ENCODE measurements at places on chromosomes 11 and 22.

GRCh38 chr11:23370580-23371275, 510.5 kb upstream of the CCDC179 start:
- DNase-seq, result no peak

- DNase-seq, result no peak
These were observed 477.6 kb downstream of the SOX6 start for GRCh38 chr11:15878756-15879155.

DNA sequence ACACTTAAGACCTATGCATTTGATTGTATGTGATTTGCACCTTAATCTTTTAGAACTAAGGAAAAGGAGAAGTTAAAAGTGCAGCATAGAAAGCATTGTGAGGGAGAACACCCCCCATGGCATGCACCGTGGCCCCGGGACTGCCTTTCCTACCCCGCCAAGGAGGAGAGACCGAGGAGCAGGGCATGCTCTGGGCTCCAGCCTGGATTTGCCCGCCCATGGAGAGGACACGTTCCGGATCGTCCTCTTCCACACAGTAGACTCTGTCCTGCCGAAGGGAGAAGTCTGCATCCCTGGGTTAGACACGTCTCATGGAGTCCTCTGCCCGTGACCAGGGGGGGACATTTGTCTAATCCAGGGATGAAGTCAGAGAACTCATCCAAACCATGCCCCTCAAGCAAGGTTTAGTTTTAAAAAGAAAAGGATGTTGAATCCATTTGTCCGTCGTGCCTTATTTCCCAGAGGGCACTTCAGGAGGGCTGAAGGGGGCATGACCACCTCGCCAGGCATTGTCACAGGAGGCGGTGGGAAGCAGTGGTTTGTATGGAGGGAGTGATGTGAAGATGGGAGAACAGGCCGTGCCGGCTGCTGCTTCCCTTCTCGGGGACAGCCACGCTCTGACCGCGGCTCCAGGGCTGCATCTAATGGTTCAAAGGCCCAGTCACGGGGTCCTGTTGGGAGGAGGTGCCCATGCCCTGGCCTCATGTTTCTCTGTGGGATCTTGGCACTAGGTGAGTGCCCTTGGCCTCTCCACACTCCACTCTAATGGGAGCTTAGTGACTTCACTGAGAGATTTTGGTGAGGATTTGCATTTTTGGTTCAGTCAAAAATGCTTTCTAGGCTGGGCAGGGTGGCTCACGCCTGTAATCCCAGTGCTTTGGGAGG, 66.2 kb upstream of the GAL start:
- DNase-seq, result no peak

- DNase-seq, result no peak
These were observed 104.7 kb downstream of the KCNQ1 start for GRCh38 chr11:2549491-2549875.

GRCh38 chr11:67270256-67271204, 4.3 kb downstream of the GRK2 start:
- DNase-seq, result no peak

GRCh38 chr22:27827604-27828587, 26.3 kb upstream of the MN1 start:
- DNase-seq, result no peak

GRCh38 chr11:9089636-9090035, 1.8 kb downstream of the SCUBE2 start:
- no peak for DNase-seq

DNA sequence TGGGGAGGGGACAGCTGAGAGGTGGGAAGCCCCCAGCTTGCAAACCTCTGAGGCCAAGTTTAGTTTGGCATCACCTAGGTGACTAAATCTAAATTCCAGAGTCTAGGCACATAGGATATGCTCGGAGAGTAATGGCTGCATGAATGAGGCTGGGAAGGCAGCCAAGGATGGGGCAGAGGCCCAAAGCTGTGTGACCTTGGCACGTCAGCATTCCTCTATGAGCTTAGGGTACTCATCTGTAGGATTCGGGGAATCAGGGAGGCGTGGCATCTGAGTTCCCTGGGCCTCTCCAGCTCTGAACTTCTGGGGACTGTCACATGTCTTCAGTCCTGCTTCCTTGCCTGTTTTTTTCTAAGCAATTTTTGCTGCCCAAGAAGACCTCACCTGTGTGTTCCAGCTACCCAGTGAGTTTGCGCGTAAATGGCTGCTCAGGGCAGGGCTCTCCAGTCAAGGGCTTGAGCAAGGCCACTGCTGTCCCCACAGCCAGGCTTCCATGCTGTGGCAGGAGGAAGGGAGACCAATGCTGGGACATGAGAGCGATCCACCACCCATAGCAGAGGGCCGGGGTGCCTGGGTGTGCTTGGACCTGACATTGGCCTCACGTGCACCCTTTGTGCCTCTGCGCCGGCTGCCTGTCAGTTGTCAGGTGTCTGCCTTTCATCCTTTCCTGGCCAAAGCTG, 13.9 kb downstream of the DAGLA start:
- no peak for DNase-seq

DNA sequence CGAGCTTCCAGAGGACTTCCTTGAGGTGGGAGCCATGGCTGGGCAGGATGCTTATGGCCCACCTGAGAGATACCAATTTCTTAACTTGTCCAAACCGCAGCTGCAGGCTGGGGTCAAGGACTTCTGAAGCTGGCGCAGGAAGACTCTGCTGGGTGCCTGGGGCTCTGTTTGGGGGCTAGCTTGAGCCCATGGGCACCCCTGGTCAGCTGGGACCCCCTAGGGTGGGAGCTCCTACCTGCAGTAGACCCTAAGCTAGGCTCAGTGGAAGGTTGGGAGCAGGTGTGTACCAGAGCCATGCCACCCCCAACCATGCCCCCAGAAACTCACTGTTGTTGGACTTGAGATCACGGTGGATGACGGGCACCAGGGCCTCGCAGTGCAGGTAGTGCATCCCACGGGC, 1.3 kb downstream of the MAP3K11 start:
- DNase-seq, result no peak

GRCh38 chr22:42664976-42665831, 16.0 kb upstream of the CYB5R3 start:
- DNase-seq, result no peak

- no peak for DNase-seq
These were observed 4.6 kb upstream of the LTBP3 start for GRCh38 chr11:65562788-65563187.

DNA sequence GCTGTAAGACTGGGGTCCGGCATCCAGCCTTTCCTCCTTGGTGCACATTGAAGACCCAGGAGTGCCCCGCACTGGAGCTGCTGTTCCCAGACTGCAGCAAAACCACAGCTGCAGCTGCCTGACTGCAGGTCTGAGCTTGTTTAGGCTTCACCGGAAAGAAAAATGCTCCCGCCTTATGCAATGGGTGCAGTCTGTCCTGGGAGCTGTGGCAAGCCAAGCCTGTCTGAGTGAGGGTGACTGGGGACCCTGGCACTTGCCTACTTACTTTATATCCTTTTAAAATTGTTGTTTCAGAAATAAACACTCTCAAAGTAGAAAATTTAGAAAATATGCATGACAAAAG, 23.3 kb upstream of the CD44 start:
- no peak for DNase-seq

All from thymus (tissue), 14 donors.